HCEC 1CT (cell line): ENCODE measurements at places on chromosomes 5 and 9.

GRCh38 chr5:17182494-17182893, 34.9 kb upstream of the BASP1 start:
- DNase-seq = peak; percentile 73

GRCh38 chr9:125977223-125977622, 230.1 kb downstream of the PBX3 start:
- no peak for DNase-seq

GRCh38 chr5:113133211-113133975, 156.8 kb downstream of the DCP2 start:
- no peak for DNase-seq

DNA sequence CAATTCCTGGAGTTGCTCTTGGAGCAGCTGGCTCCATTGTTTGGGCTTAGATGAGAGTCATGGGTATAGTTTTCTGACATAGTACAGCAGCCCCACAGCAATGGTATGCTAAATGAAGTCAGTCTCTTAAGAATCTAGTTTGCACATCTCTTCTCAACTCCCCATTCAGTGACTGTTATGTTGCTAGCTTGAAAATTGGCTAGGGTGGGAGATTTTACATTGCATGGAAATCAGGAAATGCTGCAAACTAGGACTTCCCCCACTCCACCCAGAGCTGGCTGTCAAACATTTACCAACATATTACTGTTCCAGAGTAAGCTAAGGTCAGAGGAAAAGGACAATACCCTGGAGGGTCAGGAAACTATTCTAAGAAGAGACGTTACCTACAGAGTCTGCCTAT, 17.6 kb upstream of the FCHO2 start:
- DNase-seq = no peak

GRCh38 chr9:32552172-32552872, at the start of the genes SMIM27 and TOPORS:
SMIM27 (plus strand) TSS chr9:32552327; CDS start chr9:32552435, 108 bp downstream.
TOPORS (minus strand) TSS chr9:32552586; CDS start chr9:32552436, 150 bp downstream.
- DNase-seq = peak; percentile 90

- DNase-seq = no peak
Observed at GRCh38 chr9:123739902-123740301, 190.0 kb downstream of the DENND1A start.

GRCh38 chr5:160555581-160555970, 133.9 kb downstream of the PTTG1 start:
- DNase-seq = no peak

DNA sequence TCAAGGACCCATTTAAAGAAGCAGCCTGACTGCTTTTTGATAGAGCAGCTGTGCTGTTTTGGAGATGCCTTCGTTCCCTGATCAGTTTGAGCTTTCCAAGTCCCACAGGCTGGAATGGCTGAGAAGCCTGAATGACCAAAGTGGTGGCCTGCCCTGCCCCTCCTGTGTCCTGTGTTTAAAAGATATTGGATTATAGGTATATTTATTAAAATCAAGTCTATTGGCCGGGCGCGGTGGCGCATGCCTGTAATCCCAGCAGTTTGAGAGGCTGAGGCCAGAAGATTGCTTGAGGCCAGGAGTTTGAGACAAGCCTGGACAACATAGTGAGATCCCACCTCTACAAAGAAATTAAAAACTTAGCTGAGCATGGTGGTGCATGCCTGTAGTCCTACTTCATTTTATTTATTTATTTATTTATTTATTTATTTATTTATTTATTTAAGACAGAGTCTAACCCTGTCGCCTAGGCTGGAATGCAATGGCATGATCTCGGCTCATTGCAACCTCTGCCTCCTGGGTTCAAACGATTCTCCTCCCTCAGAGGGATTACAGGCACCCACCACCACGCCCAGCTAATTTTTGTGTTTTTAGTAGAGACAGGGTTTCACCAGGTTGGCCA, 87.7 kb downstream of the CACNA1B start:
- no peak for DNase-seq

DNA sequence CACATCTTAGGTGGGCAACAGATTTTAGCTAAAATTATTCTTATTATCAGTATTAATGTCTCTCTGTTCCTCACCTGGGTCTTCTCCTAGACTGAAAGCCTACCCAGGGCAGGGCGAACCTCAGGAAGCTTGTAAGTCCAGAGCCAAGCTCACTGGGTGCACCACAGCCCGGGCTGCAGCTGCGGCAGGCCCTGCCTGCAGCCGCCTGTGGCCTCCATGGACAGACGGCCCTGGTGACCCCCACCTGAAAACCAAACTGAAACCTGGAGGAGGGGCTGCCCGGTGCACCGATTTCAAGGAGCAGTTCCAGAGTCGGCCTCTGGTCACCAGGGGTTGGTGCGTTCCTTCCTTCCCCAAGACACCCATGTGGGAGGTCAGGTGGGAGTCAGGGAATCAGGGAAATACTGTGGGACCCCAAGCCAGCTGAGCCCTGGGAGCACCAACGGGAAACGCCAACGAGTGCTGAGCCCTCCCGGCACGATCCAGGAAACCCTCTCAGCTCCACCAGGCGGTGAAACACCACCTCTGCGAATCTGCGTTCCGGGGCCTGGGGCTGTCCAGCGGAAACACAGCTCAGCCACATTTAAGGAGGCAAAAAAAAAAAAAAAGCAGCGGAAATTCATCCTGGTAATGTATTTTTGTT, 68.6 kb upstream of the PPP1R26 start:
- no peak for DNase-seq

DNA sequence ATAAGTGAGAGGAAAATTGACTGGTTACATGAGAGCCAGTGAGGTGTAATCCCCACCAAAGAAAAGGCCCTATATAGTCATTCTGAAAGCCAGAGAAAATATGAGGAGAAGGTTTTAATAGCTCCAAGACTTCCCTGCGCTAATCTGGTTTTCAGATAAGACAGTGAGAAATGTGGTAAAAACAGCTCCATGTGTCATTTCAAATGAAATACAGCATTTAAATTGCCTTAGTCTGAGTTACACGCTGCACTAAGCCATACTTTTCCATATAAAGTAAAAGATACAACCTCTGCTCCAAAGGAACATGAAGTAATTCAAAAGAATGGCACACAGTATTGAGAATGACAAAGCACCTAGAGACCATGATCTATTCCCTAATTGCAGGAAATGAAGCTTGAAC, 378.0 kb upstream of the PDE4D start:
- DNase-seq = no peak

DNA sequence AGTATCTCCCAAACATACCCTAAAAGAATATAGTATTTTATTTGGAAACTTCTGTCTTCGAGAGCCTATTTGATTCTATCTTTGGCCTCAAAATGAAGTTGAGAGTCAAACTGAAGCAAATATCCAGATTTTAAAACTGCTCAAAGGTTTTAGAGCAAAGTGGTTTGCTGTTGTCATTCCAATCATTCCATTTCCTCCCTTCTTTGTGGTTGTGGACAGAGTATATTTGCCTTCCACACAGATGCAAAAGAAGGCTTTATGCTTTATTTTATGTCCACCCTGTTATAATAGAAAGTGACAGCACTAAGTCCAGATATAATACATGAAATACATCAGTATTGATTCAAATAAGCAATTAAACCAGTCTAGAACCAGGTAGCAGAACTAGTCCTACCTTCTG, 12.4 kb downstream of the GZMK start:
- DNase-seq = peak; percentile 40

DNA sequence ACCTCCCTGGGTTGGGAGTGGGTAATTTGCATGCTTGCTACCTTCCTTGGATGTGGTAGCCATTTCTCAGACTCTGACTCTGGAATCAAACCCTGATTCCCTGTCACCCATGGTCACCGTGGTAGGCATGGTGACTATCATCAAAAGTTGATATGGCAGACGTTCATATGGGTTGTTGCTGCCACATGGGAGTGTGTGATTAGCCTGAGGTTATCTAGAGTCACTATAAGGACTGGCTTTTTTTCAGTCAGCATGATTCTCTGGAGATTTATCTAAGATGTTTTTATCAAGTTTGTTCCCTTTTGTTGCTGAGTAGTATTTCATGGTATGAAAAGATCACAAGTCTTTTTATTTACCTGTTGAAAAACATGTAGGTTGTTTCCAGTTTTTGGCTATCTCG, 7.0 kb downstream of the RCL1 start:
- no peak for DNase-seq

DNA sequence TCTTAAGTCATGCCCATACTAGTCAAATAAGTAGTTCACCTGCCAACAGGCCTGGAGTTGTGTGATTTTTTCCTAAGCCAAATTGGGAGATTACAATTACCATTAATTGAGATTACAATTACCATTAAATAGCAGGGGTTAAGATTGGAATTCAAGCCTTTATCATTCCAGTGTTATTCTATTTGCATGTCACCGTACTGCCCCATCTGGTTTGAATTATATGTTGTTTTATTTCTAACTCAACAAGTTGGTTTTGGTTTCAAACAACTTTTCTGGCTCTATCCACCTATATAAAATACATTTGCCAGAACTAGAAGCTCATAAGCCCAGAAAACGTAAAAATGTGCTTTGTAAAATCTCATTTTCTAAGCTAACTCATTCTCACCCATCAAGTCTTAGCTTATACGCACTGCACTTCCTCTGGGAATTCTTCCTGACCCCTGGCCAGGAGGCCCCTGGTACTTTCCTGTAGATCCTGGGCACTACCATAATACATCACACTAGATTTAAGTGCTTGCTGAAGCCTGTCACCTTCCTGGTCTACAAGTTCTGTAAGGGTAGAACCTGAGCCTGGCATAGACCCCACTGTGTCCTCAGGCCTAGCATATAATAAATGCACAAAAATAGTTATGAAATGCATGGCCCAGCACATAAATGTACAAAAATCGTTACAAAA, 242.0 kb upstream of the TRPM3 start:
- no peak for DNase-seq

DNA sequence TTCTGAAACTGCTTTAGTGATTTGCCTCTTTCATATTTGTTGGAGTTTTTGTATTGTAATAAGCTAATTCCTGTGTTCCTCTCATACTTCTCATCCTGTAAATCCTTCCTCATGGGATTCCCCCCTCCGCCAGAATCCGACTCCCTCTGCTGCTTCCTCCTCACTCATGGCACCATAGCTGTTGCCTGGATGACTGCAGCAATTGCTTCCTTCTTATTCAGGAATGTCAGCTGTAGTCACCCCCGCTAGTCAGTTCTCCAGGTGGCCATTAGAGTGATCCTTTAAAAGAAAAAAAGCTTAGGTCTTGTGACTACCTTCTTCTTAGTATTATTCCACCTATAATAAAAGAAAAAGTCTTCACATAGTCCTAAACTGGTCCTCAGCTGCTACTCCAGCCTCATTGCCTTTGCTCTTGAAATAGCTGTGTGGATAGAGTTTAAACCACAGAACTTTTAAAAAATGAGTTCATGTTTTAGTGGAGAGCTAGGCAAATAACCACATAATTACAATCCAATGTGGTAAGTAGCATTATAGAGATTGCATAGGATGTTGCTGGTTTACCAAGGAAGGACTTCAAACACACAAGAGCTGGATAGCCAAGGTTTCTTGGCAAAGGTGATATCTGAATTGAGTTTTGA, 227.3 kb downstream of the KDM4C start:
- no peak for DNase-seq

GRCh38 chr9:31950756-31951155, 433.7 kb upstream of the ACO1 start:
- no peak for DNase-seq

DNA sequence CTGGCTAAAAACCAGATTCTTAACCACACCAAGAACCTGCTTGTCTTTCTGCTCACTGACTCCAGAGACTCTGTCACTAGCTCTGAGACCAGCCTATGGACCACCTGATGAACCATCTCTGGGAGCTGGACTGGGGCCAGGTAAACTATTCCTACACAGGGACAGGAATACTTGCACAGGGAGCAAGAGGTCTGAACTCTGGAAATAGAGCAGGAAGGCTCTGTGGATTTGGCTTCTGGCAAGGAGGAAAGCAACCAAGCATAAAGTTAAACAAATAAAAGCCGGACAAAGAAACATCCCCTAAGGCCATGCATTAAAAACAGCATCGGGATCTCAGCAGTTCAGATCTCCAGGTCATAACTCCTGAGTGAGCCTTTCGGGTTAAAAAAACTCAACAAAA, 5.6 kb upstream of the SPARC start:
- no peak for DNase-seq

DNA sequence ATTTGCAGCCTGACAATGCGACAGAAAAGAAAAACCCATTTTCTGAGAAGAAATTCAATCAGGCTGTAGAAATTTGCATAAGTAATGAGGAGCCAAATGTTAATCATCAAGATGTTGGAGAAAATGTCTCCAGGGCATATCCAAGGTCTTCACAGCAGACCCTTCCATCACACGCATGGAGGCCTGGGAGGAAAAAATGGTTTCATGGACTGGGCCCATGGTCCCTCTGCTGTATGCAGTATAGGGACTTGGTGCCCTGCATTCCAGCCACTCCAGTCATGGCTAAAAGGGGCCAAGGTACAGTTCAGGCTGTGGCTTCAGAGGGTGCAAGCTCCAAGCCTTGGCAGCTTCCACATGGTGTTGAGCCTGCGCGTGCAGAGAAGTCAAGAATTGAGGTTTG, 73.3 kb downstream of the CCDC192 start:
- no peak for DNase-seq

GRCh38 chr5:98700730-98701129, 72.7 kb upstream of the RGMB start:
- no peak for DNase-seq

DNA sequence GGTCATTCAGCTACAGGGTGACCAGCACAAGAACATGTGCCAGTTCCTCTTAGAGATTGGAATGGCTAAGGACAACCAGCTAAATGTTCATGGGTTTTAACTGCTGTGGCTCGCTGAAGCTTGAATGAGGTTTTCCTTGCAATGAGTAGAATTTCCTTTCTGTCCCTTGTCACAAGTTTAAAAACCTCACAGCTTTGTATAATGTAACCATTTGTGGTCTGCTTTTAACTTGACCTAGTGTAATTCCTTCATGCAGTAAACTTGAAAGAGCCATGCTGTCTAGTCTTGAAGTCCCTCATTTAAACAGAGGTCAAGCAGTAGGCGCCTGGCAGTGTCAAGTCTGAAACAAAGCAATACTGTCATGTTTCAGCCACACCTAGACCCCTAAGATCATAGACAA, 181.3 kb upstream of the DMRT1 start:
- DNase-seq = no peak

DNA sequence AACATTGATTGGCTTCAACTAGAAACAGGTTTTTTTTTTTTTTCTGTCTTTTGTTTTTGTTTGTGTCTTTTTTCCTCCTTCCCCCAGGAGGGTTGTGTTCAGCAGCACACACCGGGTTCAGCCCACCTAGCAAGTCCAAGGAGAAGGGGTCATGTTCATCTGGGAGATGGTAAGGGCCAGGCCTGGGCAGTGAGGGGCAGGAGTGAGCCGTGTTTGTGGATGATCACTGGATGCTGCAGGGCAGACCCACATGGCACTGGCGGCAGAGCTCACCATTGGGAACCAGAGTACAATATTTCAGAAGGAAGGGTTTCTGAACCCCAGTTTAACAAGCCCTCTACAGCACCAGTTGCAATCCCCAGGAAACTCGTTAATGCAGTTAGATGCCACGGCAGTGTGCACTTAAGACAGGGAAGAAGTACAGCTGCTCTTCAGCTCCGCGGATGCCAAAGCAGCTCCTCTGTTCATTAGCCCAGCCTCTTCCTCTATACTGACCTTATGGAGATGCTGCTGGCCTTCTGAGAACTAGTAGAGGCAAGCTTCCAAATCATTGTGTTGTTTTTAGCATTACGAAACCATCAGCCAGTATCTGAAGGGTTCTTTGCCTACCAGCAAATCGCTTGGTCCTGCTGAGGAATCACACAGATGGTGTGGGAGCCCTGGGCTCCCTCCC, 508.2 kb upstream of the WWC1 start:
- no peak for DNase-seq
